Activated naive CD8-positive, alpha-beta T cell treated with anti-CD3 and anti-CD28 coated beads for 36 hours (primary cell): ENCODE measurements at places on chromosomes 7 and 10. TPM values are rescaled to one million over a fixed set of nuclear protein-coding genes. Genes with fewer than 3 reads are reported as not detected.

TRUB1 gene
- 18.5 TPM for total RNA-seq

EVX1 gene
- total RNA-seq: not detected

ZNF736 gene
- total RNA-seq: 21.8 TPM

PRSS37 gene
- total RNA-seq: not detected

NPFFR1 gene
- total RNA-seq: not detected

PLEKHS1 gene
- not detected for total RNA-seq

PIP4K2A gene
- total RNA-seq: 111 TPM

LIPM gene
- not detected for total RNA-seq

PTF1A gene
- not detected for total RNA-seq

ANKRD2 gene
- not detected for total RNA-seq

LHFPL3 gene
- not detected for total RNA-seq

ASB4 gene
- not detected for total RNA-seq

LRRN3 gene
- total RNA-seq: 93.6 TPM

TEX47 gene
- total RNA-seq: not detected

PKD1L1 gene
- total RNA-seq: 0.10 TPM

NKX2-3 gene
- total RNA-seq: not detected

HPS6 gene
- total RNA-seq: 21.3 TPM

AKR1C4 gene
- total RNA-seq: not detected

ING3 gene
- 28.6 TPM for total RNA-seq

SLC13A1 gene
- not detected for total RNA-seq

NEBL gene
- 1.2 TPM for total RNA-seq

HOXA3 gene
- not detected for total RNA-seq

NRF1 gene
- 20.4 TPM for total RNA-seq

SFMBT2 gene
- 23.1 TPM for total RNA-seq

HELLS gene
- 147 TPM for total RNA-seq

NFE2L3 gene
- 35.3 TPM for total RNA-seq

CHN2 gene
- total RNA-seq: 1.6 TPM

ADIRF gene
- total RNA-seq: not detected

PRLHR gene
- total RNA-seq: not detected

TUBB8 gene
- total RNA-seq: not detected

VWDE gene
- total RNA-seq: 1.5 TPM

MKX gene
- total RNA-seq: 1.1 TPM

SP8 gene
- total RNA-seq: not detected

AMPH gene
- not detected for total RNA-seq

CRHR2 gene
- total RNA-seq: not detected

GPR26 gene
- not detected for total RNA-seq

SPDYE8 gene
- not detected for total RNA-seq

ZCCHC24 gene
- 0.80 TPM for total RNA-seq

KCTD7 gene
- 3.5 TPM for total RNA-seq

OR2A5 gene
- total RNA-seq: not detected

SRGN gene
- 264 TPM for total RNA-seq

ZNF777 gene
- total RNA-seq: 19.3 TPM

LRRD1 gene
- not detected for total RNA-seq

OGDHL gene
- total RNA-seq: 0.46 TPM

TACR2 gene
- not detected for total RNA-seq

ADCY1 gene
- not detected for total RNA-seq

FAM204A gene
- 67.4 TPM for total RNA-seq

ANXA8 gene
- total RNA-seq: not detected

TRPV5 gene
- not detected for total RNA-seq

LBX1 gene
- not detected for total RNA-seq

SLC18A2 gene
- total RNA-seq: not detected
